ENCODE measurements at places on chromosomes 7 and 10.

DNA sequence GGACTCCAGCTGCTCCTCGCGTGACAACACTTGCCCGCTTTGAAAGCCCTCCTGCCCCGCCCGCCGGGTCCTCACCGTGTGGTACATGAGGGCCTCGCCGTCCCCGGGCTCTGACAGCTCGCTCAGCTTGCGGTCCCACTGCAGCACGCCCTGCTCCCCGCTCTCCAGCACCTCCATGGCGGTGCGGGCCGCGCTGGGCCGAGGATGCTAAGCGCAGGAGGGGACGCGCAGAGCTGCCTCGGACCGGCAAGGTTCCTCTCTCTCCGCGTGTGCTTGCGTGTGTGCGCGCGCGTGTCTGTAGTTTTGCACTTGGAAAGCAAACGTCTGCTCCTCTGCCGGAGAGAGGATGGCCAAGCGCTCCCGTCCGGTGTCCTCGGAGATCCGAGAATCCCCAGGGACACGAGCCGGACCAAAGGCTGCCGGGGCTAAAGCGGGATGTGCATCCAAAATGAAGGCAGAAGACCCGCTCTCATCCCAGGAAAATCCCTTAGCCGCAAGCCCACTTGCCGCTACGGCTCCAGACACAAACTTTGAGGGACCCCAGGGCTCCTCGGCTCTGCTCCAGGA, at the start of gene CREB3L2:
TSS of gene CREB3L2 (minus strand) at position 558 of the 567 bp plus-strand sequence. CDS start at position 177, 381 bp downstream.
- no peak for DNase-seq

GRCh38 chr7:98996150-98996552, 117.8 kb downstream of the TRRAP start:
- peak; percentile 64 for DNase-seq

DNA sequence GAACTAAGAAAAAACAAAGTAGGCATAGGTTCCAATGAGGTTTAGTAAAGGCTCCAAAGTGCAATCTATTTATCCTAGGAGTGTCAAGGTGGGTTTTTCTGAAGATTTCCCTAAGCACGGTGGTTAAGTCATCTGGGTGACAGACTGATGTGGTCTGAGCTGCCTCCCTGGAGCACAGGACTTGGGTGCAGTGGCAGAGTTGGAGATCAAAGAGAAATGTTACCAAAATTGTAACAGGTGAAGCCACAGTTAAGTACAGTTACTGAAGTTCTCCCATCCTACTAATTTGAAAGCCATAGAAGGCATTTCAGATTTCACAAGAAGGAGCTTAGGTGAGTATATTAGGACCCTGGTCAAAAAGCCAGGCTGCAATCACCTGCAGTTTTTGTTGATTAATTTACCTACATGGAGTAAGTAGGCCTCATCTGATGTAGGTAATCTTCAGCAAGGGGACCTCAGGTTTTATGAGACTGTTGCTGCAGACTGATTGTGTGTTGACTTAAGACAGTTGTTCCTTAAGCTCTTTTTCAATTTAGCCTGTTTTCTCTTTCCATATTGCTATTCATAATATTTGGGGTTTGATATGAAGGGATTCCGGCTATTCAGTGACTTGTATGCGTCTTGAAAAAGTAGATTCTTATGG, 3.0 kb downstream of the DLX6 start:
- DNase-seq = no peak

DNA sequence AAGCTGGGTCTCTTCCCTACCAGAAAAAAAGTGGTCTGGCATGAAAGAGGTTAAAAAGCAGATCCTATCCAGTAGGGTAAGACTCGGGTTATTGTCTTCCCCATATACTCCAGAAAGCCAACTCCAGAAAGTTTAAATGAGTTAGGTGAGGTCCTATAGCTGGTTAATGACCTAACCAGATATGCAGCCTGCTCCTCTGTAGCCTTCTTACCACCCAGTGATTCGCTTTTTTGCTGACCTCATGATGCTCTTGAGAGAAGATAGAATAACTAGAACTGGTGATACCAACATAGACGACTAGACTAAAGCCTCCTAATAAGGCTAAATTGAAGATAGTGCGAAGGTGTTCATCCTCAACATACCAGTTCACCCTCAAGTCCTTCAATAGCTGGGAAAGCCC, 675 bp upstream of the GIMAP1 start:
- DNase-seq = no peak

GRCh38 chr7:131057015-131057793, 270.5 kb upstream of the MKLN1 start:
- DNase-seq = peak; percentile 31

DNA sequence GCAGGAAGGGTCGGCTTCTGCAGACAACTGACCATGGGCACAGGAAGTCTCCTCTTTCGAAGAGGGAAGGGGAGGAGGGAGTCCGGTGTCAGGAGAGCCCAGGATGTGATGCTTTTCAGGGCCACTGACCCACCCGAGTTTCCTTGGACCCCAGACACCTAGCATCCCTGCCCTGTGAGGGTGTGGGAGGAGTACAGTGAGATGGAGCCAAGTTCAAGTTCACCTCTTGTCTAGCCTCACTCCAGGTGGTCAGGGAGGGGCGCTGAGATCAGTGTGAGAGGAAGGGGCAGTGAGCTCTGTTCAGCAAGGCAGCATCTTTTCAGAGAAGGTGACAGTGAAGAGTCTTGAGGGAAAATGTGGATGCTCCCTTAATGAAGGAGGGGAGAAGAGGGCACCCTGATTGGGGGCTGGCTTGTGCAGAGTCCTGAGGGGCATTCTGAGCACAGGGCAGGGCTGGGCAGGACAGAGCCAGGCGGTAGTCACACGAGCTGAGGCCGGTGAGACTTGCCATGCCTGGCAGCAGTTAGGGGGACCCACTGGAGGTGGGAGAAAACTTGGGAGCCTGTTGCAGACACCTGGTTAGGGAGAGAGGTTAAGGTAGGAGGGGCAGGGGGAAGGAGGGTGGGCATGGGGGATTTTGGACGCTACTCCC, 49.7 kb downstream of the ADCY1 start:
- DNase-seq = no peak

Measured in GM10248 (cell line).